Cardiac septum (tissue), 1 donor: ENCODE measurements at places on chromosomes 7 and 10. TPM values are rescaled to one million over a fixed set of nuclear protein-coding genes. Genes with fewer than 3 reads are reported as not detected.

The GRM3 gene
- 0.22 TPM for total RNA-seq

GRCh38 chr7:157360483-157361025, 23.8 kb downstream of the DNAJB6 start:
- DNase-seq: peak; percentile 4

DNA sequence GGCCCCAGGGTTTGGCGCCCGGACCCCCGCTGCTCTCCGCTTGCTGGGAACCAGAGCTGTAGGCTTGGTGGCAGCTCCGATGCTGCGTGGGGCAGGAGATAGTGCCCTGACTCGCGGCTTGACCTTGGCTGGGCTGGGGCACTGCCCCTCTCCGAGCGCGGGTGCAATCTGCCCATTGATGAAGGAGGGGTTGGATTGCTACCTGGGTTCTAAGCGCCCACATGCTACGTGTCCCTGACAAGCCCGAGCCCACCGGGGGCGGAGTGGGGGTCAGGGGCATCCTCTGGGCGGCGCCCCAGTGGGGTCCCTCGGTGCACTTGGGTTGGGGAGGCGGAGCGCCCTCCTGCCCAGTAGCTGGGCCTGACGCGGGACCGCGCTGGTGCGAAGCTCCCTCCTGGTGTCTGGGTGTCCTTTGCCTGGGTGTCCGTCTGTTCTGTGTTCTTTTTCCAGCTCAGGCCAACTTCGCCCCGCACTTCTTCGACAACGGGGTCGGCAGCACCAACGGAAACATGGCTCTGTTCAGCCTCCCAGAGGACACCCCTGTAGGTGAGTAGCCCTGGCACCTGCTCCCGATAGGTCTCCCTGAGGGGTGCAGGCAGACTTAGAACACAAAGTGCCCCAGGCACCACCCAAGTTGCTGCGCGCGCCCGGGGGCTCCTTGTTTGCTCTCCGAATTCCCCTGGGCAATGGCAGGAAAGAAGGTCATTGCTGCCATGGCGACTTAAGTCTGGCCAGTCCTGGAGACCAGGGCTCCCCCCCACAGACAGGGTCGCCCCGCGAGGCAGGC, 900 bp downstream of the CDHR1 start:
- no peak for DNase-seq

GRCh38 chr7:140005341-140005740, 57.4 kb downstream of the PARP12 start:
- no peak for DNase-seq

- DNase-seq: peak; percentile 75
Observed at GRCh38 chr7:35694161-35694783, 663 bp downstream of the HERPUD2 start.
